ENCODE measurements at places on chromosomes 1 and 21.

- no peak for DNase-seq
Observed at GRCh38 chr1:67983867-67984266, 66.6 kb downstream of the DIRAS3 start.

DNA sequence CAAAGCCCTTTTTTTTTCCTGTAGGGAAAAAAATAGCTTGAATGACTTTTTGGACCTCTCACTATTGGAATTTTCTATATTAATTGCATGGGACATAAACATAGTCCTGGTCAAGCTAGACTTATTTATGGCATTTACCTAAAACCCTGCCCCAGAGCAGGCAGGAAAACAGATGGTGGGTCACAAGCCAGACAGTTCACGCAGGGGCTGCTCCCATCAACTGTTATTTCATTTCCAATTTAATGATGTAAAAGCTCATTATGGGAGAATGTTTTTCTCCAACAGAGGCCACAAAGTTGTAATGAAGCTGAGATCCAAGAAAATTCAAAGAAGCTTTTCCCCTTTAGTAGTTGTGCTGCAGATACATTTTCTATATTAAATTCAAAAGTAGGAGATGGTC is 99.2 kb downstream of the SGIP1 start:
- DNase-seq, result no peak

DNA sequence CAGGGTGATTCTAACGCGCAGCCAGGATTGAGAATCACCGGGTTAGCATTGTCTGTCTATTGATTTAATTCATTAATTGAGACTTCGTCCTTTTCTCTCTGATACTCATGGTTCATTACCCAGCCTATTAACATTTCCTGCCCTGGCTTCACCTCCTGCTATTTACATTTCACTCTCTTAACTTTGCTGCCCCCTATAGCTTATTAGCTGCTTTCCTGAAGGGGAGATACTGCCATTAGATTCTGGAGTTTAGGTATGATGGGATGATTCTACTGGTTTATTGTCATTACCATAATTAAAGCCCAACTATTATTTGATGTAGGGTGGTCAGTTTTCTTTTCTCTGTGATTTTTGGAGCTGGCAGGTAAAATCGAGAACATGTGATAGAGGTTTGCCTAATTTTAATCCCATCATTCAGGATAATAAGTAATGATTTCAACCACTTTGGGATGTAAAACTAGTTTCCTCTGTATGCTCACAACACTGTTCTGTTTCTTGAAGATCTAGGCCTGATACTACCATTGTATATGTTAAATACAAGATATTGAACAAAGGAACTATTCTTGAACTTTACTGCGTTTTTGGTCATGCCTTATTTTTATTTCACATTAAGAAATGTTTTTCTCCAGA is 6.4 kb downstream of the PPP2R5A start:
- peak; percentile 81 for DNase-seq

DNA sequence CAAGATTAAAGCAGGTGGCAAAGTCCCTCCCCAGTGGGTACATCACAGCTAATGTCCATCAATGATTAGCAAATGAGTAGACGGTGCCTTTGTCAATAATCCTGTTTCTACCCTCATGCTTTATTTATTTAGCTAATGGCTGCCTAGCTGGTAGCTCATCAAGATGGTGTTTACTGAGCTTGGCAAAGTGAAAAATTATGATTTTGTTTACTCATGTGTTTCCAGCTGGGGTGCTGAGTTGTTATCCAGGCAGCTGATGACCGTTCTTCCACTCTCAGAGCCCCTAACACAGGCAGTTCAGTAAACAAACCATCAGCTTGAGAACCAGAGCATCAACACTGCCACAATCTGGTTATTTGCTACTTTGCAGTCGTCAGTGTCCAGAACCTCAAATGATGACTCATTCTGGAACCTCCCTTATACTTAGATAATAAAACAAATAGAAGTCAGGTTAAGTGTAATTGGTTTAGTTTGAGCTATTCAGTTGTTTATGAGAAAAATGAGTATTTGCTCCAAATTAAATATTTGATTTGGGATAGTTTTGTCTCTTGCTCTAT is 163.9 kb downstream of the ST6GALNAC5 start:
- DNase-seq, result no peak

DNA sequence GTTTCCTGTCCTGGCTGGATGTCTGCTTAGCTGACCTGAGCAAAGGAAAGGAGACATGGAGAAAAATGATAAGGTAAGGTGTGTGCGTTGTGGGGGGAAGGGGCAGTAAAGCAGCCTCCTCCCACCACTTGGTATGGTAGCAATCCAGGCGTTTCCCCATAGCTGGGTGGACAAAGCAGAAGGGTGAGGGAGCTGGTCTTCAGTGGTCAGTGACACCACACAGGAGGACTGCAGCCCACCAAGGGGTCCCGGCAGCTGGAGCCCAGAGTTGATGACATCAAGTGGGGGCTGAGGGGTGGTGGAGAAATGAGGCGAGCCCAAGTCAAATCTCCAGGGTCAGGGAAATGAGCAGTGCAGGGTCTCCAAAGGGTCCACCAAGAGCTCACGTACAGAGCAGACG is 69.3 kb upstream of the LRRN2 start:
- no peak for DNase-seq

- DNase-seq, result no peak
Observed at GRCh38 chr21:45370575-45370974, 34.4 kb upstream of the COL18A1 start.

DNA sequence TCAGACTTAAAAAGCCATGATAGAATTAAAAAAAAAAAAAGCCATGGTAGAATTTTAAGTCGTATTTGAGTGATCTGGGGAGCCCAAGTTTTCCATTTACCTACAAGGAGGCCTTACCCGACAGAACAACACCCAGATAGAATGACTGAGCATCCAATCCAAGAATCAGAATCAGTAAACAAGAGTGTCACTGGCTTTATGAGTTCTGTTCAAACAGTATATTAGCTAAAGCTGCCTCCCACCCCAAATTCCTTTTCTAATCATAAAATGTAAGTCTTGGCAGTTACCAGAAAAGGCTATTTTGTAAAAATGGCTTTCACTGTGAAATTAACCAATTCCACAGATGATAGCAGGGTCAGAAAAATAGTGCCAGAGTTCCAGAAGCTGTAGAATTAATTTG is 1.2 kb downstream of the GTF2B start:
- DNase-seq, result no peak

- peak; percentile 57 for DNase-seq
Observed at GRCh38 chr1:72282271-72283021, at the start of gene NEGR1. NEGR1 (minus strand) TSS chr1:72282539.

- no peak for DNase-seq
Observed at GRCh38 chr1:169796274-169796810, 1.6 kb upstream of the METTL18 start.

DNA sequence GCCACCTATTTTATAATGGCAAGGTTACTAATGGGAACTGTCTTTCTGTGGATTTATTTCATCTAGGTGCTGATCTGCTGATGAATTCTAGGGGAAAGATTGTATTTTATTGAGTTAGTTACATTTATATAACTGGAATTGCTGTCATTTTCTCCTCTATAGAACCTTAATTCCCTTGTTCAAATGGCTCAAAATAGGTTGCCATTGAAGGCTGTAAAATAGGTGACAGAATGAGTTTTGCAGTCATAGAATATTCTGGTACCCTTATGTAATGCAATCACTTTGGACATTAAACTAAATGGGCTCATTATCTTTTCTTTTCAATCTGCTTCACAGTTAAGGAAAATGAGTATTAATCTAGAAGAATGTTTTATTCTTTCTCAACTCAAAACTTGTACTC is 131.0 kb downstream of the CTH start:
- DNase-seq, result no peak

DNA sequence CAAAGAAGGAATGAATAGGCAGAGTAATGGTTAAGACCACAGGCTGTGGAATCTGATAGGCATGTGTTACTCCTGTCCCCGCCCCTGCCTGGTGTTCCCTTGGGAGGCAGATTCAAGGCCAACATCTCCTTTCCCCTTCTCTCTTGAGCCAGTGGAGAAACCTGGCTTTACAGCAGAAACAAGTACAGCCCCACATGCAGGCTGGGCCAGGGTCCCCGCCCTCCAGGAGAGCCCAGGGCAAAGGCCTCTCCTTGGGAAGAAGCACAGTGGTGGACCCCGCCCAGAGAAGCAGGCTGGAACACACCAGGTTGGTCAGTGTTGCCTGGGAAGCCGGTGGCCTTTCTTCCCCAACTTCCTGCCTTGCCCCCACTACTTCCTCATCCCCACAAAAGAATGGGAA is 6.8 kb downstream of the C1orf167 start:
- DNase-seq, result no peak

DNA sequence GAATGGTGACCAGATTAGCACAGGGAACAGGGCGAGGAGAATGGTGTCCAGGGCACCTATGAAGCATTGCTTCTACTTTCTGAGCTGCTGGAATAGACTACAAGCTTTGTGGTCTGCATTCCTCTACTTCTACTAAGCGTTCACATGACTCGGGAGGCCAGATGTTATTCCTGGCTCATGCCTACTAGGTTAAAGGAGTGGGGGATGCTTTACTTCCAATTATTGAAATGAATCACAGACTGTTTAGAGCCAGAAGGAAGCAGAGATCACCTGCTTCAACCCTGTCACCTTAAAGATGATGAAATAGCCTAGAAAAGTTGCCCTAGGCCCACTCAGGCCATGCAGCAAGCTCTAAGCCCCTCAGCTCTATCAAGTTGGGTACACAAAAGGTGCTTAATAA is 633.5 kb downstream of the KIF26B start:
- DNase-seq, result no peak

DNA sequence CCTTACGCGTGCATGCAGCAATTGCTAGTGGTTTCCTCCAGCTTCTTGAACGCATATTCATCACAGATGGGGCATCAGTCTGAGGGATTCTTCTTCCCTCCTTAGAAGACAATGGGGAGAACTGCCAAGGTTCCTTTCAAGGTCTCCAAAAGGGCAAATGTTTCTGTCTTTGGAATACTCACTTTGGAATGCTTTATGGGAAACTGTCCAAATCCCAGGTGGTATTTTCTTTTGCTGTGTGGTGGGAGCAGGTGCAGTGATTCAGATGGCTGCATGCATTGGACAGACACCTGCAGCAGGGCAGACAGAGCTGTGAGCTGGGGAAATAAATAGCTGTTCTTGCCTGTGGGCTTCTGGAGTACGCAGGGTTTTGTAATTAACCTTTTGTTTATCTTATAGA is 40.5 kb downstream of the URB2 start:
- DNase-seq, result no peak

DNA sequence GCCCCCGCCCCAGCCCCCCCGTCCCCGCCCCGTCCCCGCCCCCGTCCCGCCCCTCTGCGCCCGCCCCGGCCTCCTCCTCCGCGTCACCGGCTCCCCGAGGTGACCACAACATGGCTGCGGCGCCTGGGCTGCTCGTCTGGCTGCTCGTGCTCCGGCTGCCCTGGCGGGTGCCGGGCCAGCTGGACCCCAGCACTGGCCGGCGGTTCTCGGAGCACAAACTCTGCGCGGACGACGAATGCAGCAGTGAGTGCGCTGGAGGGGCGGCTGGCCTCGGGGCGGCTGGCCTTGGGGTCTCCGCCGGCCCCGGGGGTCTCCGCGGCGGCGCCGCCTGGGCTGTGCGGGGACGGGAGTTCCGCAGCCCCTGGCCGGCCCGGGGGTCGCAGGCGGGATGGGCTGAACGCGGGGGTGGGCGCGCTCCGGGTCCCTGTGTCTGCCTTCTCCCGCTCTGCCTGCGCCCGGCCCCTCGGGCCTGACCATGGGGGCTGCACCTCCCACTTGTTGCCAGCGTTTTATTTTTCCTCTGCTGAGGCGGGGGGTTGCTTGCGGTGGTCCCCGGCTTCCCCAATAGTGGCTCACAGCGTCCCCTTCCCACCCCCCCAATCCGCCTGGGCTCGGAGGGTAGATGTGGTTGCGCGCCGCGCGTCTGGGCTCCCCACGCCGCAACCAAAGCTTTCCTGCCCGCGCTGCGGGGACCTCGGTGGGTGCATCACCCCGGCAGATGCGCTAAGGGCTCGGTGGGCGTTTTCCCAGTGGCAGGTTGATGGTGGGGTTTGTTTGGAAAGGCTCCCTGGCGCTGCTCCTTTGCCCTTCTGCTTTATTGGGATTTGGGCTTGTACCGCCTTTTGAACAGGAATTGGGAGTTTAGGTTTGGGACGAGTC is at the start of gene MIA3:
Gene MIA3, plus strand, starts transcription at position 97 of the 879 bp plus-strand sequence. Its CDS starts 14 bp downstream, at position 111.
- peak; percentile 52 for DNase-seq

GRCh38 chr1:42941640-42942330 is 16.9 kb downstream of the SLC2A1 start:
- DNase-seq, result no peak

DNA sequence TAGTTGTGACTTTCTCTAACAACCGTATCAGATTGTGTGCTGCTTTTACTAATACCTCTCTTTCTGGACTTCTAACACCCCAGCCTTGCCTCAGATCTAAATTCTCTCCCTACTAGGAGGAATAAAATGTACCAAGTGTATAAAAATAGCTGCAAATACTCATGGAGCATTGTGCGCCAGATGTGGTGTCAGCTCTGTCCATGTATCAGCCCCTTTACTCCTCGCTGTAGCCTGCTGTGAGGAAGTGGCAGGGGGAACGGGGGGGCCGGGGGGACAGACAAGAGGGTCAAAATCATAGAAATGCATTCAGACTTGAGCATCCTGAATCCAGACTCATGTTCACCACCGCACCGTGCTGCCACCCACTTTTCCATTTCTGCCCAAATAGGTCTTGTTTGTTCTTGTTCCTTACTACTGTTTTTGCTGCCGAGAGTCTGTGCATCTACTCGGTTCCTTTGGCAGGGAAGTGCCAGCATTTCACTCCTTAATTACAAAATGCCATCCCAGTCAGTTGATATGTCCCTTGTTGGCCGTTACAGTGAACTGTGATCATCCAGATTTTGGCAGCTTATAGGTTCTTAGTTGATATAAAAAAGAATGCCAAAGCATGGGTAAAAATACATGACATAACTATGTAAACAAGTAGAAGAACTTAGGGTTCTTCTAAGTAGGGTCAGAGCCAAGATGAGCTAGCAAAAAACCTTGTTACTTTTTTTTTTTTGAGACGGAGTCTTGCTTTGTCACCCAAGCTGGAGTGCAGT is 76.4 kb downstream of the UBE4B start:
- DNase-seq, result no peak

DNA sequence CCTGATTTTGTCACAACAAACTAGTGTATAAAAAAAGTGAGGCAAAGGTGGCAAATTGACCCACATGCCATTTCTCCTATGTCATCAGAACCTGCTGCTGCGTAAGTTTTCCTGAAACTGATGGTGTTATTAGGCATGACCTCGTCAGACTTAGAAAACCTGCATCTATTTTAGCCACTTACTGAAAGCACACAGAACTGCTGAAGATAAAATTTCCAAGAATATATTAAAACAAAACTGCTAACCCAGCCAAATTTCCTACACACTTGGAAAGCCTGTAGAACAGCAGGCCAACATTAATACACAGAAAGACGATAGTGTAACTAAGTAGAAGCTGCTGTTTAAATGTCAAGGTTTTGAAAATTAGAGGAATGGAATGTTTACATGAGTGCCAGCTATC is 674.5 kb upstream of the CXADR start:
- no peak for DNase-seq
